Smooth muscle cell of the pulmonary artery (primary cell): ENCODE measurements at places on chromosomes 7 and 10. TPM values are rescaled to one million over a fixed set of nuclear protein-coding genes. Genes with fewer than 3 reads are reported as not detected.

SP4 gene
- total RNA-seq: 4.8 and 6.8 TPM in 2 replicates

ENTPD1 gene
- 0.92 and 2.7 TPM in 2 replicates for total RNA-seq

CPA2 gene
- total RNA-seq: not detected in 2 replicates

SORCS1 gene
- total RNA-seq: 0.20 TPM in 1 of 2 replicates, not detected in the other

ARHGAP19 gene
- 2.6 and 5.3 TPM in 2 replicates for total RNA-seq

SLC12A9 gene
- total RNA-seq: 15.1 and 22.9 TPM in 2 replicates

TFR2 gene
- 1.9 and 2.2 TPM in 2 replicates for total RNA-seq

GIMAP1 gene
- 0.03 TPM in 1 of 2 replicates, not detected in the other for total RNA-seq

TBL2 gene
- total RNA-seq: 102 and 150 TPM in 2 replicates

LRRC17 gene
- total RNA-seq: 65.6 and 103 TPM in 2 replicates

CALHM1 gene
- total RNA-seq: not detected in 2 replicates

FAM171A1 gene
- 19.7 and 22.8 TPM in 2 replicates for total RNA-seq

TAC1 gene
- 0.07 TPM in 1 of 2 replicates, not detected in the other for total RNA-seq

ASZ1 gene
- total RNA-seq: not detected in 2 replicates

TUBAL3 gene
- total RNA-seq: not detected in 2 replicates

FBXL13 gene
- 1.4 and 2.0 TPM in 2 replicates for total RNA-seq
